Astrocyte (in vitro differentiated cells and primary cell): ENCODE measurements at places on chromosomes 12 and 14. TPM values are rescaled to one million over a fixed set of nuclear protein-coding genes. Genes with fewer than 3 reads are reported as not detected.
A peak's percentile ranks its signal among the peaks of the same experiment; 100 is the strongest.

- DNase-seq: no peak
Observed at GRCh38 chr12:108390495-108391203, 51.5 kb upstream of the CMKLR1 start.

DNA sequence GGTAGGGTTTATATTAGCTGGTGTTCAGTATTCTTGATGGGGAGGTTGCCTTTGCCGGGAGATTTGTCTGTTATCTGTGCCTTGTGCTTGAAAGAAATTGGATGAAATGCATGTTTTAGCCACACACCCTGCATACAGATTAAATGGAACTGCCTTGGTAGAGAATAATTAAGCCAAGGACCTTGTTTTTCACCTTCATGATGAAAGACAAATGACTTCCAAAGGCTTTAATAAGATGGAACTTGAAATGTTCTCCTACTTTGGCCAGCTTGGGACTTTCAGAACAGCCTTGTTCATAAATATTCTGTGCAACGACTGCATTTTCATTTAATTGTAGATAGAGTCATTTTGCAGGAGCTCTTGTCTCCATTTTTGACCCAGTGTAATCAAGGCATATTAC lies 21.2 kb downstream of the JDP2 start:
- DNase-seq: no peak

DNA sequence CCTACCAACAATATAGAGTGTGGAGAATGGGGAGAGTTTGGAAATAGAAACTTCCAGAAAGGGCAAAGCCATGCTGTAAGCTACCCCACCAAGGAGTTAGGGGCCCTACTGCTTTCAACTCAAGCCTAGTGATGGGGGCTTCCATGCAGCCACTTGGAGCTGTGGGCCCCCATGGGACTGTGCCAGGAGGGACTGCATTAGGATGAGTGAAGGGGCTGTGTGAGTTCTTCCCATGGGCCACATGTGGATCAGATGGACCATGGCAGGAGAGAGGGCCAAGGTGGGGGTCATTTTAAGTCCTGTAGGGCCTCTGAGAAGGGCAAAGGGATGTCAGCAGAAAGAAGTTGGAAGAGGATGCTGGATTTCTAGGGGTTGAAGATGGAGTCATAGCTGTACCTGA lies 23.1 kb upstream of the CIPC start:
- no peak for DNase-seq

GRCh38 chr12:9943240-9943639 lies 11.1 kb upstream of the CLEC2A start:
- no peak for DNase-seq

DNA sequence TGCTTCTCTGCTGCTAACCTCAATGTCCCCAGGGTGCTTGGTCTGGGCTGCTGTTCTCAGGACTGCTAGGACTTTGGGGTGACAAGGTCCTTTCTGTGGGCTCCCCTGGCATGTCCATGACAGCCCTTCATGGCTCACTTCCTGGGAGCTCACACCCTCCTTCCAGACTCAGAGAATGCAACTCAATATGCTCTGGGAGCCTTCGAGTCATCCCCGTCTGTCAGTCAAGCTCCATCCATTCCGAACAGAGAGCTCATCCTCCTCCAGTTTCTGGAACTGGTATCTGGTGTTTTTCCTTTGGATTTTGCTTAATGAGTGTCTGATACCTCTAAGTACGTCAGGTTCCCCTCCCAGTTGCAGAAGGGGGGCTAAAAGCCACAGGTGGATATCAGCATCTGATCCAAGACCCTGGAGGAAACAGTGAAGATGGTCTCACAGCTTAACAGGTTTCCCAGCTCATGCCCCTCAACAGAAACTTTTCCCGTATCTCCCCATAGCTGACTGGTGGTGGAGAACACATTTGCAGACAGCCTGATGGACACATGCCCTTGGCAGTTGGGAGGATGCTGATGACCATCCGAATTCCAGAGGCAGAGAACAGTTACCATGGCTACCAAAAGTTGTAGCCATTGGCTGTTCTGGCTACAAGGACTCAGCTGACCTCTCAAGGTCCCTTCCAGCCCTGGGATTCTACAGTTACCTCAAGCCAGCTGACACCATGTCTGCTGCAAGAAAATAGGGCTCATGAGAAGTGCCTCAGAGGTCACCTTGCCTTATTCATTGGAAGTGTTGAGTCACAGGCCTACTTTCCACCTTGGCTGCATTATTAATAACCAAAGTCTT lies 9.5 kb upstream of the RAB35 start:
- DNase-seq: no peak

DNA sequence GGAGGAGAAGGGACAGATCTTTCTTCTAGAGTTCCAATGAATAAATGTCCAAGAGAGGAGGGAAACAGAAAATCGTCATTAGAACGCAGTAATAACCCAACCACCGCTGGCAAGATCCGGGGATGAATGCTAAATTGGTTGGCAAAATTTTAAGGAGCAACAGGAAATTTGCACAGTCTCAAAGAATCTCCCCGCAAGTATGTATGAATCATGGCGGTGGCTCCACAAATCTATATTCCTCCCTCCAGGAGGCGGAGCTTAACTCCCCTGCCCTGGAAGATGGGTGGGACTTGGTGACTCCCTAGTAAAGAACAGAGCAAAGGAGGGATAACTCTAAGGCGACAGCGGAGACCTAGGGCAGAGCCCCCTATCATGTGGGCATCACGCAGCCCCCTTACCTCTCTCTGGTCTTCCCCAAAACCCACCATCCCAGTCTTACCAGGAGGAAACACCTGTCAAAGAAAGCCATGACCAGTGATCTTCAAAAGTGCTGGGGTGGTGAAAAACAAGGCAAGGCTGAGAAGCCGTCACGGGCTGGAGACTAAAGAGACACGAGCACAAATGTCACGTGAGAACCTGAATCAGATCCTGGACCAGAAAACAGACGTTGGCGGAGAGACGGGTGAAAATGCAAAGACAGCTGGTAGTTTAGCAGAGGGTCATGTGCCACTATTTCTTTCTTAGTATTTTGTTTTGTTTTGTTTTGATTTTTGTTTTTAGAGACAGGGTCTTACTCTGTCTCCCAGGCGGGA lies 125.8 kb downstream of the NCOR2 start:
- peak; percentile 98 for DNase-seq

DNA sequence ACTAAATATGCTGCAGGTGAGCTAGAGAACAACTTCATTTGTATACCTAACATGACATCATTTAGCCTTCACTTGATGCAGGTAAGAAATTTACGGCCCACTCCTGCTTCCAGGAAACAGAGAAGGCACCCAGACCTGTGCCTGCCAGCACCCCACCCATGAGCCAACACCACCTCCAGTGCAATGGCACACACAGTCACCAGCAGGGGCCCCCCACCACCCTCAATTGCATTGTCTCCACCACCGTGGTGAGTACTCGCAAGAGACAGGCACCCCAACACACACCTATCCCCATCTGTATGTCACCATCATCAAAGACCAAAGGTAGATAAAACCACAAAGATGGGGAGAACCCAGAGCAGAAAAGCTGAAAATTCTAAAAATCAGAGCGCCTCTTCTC lies 107.6 kb downstream of the KLHL28 start:
- DNase-seq: no peak

GRCh38 chr14:73645248-73645610 lies 443 bp downstream of the DNAL1 start:
- no peak for DNase-seq

DNA sequence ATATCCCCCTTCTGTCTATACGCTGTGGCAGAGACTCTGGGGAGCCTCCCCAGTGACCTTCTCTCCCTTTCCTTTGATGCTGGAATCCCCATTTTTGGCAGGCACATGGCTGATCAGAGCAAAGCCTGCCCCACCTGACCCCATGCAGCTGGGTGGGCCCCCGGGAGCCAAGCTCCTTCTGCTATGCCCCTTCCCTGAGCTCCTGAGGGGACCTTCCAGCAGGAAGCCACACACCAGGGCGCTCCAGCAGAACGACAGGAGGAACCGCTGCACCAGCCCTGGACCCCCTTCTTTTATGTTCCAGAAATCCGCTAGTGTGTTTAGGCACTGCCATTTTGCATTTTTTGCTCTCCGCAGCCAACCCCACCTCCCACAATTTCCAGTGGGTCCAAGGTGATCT lies 44.6 kb downstream of the TRAFD1 start:
- no peak for DNase-seq

DNA sequence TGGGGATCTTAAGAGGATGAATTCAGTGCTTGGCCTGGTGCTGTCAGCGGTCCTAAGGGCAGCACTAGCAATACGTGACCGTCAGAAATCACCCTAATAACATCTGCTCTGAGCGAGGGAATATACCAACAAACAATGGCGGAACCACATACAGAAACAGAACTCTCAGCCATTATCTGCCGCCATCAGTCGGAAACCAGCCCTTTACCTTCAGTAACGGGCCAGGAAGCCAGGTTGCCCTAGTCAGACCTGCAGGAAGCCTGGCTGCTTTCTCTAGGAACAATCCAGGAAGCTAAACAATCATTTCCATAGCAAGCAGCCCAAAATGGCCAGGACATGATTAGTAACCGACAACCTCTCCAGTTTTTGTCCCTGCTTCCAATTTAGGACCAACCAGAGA lies 5.6 kb downstream of the CDCA4 start:
- DNase-seq: no peak

- no peak for DNase-seq
Observed at GRCh38 chr14:70611216-70611615, 10.8 kb upstream of the MED6 start.

GRCh38 chr14:35818346-35819115 lies 7.6 kb upstream of the BRMS1L start:
- DNase-seq: peak; percentile 14

DNA sequence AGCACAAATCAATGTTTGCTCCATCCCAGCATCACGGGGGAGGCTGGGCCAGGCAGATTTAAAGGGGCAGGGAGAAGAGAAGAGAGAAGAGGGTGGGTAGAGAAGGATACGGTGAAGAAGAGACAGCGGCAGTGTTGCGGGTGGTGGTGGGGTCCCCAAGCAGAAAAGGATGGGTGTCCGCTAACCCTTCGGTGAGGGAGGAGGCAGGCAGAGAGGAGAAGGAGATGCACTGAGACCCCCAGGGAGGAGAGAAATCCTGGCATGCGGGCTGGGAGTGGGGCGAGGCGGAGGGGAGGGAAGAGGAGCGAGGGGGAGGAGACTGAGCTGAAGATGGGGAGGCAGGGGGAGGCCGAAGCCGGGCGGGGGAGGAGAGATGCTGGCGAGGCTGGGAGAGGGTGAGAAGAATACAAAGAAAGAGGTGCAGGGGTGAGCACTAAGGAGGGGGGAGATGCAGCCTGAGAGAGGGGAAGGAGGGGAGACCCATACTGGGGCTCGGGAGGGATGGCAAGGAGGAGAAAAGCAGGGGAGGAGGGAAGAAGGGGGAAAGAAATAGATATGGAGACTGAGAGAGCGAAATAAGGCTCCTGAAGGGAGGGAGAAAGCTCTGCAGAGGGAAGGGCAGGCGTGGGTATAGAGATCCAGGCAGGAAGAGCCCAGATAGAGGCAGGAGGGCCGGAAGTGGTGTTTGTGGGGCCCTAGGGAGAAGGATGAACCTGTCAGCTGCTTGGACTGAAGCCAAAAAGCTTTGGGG lies at the start of gene JPH4:
Gene JPH4, minus strand, starts transcription at position 231 of the 751 bp plus-strand sequence. CDS start 1,337 bp downstream, outside the sequence.
- DNase-seq: no peak

DNA sequence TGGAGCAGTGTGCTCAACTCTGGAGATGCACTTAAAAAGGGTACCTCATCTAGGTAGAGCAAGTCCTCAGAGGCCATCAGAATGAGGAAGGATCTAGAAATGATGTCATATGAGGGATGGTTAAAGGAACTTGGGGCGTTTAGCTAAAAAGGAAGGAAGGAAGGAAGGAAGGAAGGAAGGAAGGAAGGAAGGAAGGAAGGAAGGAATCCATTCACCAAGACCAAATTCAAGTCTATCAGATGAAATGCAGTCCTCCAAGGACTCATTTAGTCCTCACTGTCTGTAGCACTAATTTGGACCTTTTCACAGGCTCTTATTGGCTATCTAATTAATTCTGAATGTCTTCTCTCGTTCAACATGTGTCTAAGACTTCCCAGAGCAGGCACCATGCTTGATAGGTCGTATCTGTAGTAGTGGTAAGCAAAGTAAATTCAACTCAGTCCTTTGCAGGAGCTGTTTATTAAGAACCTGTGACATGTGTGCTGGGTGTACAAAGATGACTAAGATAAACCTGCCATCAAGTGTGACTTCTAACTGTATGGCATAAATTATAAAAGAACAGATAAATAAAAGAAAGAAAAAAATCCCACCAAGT lies 63.5 kb downstream of the LLPH start:
- no peak for DNase-seq

GRCh38 chr14:31291210-31291609 lies 83.6 kb upstream of the HECTD1 start:
- peak; percentile 14 for DNase-seq

- DNase-seq: no peak
Observed at GRCh38 chr12:57243521-57244311, 7.3 kb downstream of the STAC3 start.

DNA sequence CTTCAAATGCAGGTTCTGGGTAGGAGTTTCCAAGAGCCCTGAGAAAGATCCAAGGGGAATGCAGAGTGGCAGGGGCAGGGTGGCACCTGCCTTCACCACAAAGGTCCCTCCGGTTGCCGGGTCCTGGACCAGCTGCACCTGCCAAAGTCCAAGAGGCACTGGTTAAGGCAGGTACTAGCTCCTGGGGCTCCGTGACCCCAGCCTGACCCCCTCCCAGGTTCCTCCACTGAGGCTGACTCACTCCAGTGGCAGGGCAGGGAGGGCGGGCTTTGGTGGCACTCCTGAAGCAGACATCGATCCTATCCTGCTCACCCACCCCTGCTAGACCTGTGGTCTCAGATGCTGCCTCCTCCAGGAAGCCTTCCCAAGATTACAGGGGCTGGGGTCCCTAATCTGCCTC lies 11.4 kb downstream of the RPS6KL1 start:
- no peak for DNase-seq

DNA sequence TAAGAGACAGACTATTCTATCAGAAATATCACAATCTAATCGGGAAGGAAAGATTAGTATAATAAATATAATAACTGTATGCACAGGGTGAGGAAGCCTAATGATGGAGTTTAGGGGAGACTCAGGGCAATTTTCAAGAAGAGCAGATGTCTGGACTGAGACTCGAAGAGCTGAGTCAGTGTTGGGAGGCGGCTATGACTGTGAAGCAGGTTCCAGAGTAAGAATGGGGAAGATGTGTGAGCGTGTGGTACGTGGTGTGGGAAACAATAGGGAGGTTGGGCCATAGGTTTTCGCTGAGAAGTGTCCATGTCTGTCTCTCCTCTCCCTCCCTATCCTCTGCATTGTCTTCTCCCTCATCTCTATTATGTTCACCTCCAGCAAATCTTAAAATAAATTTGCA lies 85.6 kb downstream of the LMO3 start:
- DNase-seq: no peak

- DNase-seq: no peak
Observed at GRCh38 chr14:103763730-103764488, 48.3 kb downstream of the ZFYVE21 start.

GRCh38 chr14:100440758-100441203 lies 117.6 kb downstream of the SLC25A47 start:
- DNase-seq: peak; percentile 49

GRCh38 chr12:106113824-106114446 lies 24.8 kb downstream of the NUAK1 start:
- DNase-seq: no peak

The SOAT2 gene
- total RNA-seq: not detected in 2 replicates

The SERPINA1 gene
- 0.98 and 1.3 TPM in 2 replicates for total RNA-seq

The SPIC gene
- total RNA-seq: not detected in 2 replicates

The STRN3 gene
- total RNA-seq: 46.6 and 48.4 TPM in 2 replicates

The CCDC38 gene
- 0.07 TPM in 1 of 2 replicates, not detected in the other for total RNA-seq

The AMN gene
- total RNA-seq: 2.0 and 3.4 TPM in 2 replicates

The SMOC1 gene
- total RNA-seq: 0.16 and 0.36 TPM in 2 replicates

The STYK1 gene
- 1.6 and 2.9 TPM in 2 replicates for total RNA-seq

The TSHR gene
- total RNA-seq: not detected in 2 replicates

The GARIN6 gene
- not detected in 2 replicates for total RNA-seq

The KLHL33 gene
- total RNA-seq: 0.07 TPM in 1 of 2 replicates, not detected in the other

The KCNH5 gene
- total RNA-seq: 0.48 and 2.4 TPM in 2 replicates
